ENCODE measurements at places on chromosomes 4 and X. TPM values are rescaled to one million over a fixed set of nuclear protein-coding genes. Genes with fewer than 3 reads are reported as not detected.

RBMXL3 gene
- total RNA-seq, result not detected

DMP1 gene
- total RNA-seq, result not detected

GNRHR gene
- total RNA-seq, result not detected

SLC9B2 gene
- 13.0 TPM for total RNA-seq

SPARCL1 gene
- total RNA-seq, result 400 TPM

MORF4L2 gene
- total RNA-seq, result 307 TPM

STK32B gene
- 0.94 TPM for total RNA-seq

DTHD1 gene
- total RNA-seq, result 1.1 TPM

SUPT20HL1 gene
- 0.78 TPM for total RNA-seq

NXF2 gene
- total RNA-seq, result not detected

TAF7L gene
- total RNA-seq, result 0.18 TPM

ARHGAP6 gene
- total RNA-seq, result 29.6 TPM

ETDA gene
- total RNA-seq, result not detected

VGLL1 gene
- total RNA-seq, result 85.6 TPM

MBNL3 gene
- 85.1 TPM for total RNA-seq

MAGEA2 gene
- total RNA-seq, result not detected

VCX3A gene
- total RNA-seq, result not detected

WAS gene
- total RNA-seq, result 4.8 TPM

RTL9 gene
- not detected for total RNA-seq

FGFR3 gene
- total RNA-seq, result 121 TPM

AKAP14 gene
- not detected for total RNA-seq

MAB21L2 gene
- total RNA-seq, result not detected

DIPK2B gene
- 27.1 TPM for total RNA-seq

KIAA1210 gene
- total RNA-seq, result 4.9 TPM

CT45A3 gene
- not detected for total RNA-seq

FAM236B gene
- not detected for total RNA-seq

RAB39B gene
- 0.86 TPM for total RNA-seq

FRG1 gene
- 40.1 TPM for total RNA-seq

UCP1 gene
- total RNA-seq, result not detected

STPG2 gene
- 1.4 TPM for total RNA-seq

CACNA1F gene
- total RNA-seq, result 0.49 TPM

CTAG2 gene
- total RNA-seq, result not detected

CLDN22 gene
- total RNA-seq, result not detected

Measured in ureter (tissue), 1 donor.